NCI-H187 treated with DMSO at 0.1 percent for 48 hours (cell line): ENCODE measurements at places on chromosomes 11 and 22.

GRCh38 chr11:99117603-99118002, 96.9 kb downstream of the CNTN5 start:
- DNase-seq: no peak

DNA sequence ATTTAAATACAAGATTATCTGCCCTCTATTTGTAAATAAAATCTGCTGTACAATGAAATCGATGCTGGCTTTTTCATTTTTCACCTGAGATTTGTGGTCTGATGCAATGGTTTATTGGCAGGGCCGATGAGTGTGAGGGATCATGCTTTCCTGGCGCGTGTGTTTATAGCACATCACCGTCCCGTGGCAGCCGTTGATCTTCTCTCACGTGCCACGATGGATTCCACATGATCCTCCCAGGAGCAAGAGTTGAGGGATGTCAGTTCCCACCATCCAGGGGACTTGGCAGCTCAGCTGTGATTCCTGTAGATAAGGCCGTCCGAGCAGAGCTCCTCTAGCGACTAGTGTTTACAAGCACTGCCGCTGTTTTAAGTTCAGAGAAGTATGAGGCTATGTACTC, 213.7 kb downstream of the TBC1D22A start:
- no peak for DNase-seq

GRCh38 chr22:38698407-38699094, 2.2 kb downstream of the JOSD1 start:
- DNase-seq: no peak

DNA sequence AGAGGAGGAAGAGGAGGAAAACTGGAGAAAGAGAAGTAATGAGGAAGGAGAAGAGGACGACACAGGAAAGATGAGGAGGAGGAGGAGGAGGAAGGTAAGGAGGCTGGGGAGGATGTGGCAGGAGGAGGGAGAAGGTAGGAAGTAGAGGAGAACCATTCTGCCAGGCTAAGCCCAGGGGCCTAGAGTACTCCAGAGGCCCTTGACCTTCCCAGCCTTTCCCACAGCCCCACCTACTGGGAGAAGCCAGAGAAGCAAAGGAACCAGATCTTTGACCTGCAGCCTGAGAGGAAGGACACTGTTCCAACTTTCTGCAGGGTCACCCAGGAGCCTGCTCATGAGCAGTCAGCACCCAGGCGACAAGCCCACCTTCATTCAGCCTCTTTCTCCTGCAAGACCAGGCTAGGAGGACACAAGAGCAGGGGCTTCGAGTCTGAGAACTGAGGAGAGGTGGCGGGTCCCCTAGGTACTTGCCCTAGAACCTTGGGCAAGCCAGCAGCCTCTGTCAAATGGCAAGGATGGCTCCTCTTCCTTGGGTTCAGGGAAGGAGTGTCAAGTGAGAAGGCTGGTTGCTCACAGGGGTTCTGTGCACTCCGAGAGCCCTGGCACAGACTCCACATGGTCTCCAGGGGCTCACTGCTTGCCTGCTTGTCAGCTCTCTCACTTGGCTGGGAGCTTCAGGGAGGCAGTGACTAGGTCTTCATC, 27.9 kb upstream of the OAF start:
- DNase-seq: no peak

DNA sequence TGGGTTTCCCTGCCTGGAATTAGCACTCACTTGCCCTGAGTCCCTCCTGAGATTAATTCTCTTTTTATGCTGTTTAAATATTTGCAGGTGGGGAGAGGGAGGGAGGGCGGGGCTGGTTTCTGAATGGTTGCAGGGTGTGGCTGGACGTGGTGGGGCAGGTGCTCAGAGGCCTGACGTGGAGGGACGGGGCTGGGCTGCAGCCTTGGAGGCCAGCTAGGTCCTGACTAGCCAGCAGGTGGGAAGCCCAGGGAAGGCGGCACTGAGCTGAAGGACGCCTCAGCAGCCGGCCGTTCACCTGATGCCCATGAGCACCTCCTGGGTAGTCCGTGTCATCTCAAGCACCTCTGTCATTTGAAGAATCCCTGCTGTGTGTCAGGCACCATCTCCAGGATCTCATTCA, 21.3 kb downstream of the SGSM1 start:
- DNase-seq: no peak

DNA sequence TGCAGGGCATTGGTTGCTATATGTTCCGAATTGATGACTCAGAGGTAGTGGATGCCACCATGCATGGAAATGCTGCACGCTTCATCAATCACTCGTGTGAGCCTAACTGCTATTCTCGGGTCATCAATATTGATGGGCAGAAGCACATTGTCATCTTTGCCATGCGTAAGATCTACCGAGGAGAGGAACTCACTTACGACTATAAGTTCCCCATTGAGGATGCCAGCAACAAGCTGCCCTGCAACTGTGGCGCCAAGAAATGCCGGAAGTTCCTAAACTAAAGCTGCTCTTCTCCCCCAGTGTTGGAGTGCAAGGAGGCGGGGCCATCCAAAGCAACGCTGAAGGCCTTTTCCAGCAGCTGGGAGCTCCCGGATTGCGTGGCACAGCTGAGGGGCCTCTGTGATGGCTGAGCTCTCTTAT, 5.4 kb upstream of the TTC36 start:
- no peak for DNase-seq

- DNase-seq: no peak
Measured at GRCh38 chr11:66626382-66626781, 10.0 kb downstream of the RBM14 start.

- no peak for DNase-seq
Measured at GRCh38 chr22:44430716-44431115, 67.3 kb downstream of the RTL6 start.

DNA sequence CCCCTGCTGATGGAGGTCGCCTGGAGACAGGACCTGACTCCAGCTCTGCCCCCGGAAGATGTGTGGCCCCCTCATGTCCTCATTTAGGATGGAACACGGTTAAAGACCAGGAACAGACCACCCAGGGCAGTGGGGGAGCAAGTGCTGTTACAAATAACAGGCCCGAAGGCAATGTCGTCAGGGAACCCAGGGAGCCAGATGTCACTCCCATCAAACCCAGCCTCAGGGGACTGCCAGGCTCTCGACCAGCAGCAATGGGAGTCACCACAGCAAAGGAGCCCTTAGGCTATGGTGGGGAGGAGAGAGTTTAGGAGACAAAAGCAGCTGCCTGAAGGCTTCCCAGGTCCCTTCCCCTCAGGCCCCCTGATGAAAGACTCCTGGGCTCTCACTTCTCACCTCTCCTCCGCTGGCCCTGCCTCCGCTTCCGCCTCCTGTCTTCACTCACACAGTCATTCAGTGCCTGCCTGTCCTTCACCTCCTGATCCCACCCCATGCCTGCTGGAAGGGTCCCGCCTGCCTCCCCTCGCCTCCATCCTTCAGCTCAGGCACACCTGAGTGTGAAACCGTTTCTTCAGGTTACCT, 4.4 kb downstream of the RPS19BP1 start:
- DNase-seq: no peak

DNA sequence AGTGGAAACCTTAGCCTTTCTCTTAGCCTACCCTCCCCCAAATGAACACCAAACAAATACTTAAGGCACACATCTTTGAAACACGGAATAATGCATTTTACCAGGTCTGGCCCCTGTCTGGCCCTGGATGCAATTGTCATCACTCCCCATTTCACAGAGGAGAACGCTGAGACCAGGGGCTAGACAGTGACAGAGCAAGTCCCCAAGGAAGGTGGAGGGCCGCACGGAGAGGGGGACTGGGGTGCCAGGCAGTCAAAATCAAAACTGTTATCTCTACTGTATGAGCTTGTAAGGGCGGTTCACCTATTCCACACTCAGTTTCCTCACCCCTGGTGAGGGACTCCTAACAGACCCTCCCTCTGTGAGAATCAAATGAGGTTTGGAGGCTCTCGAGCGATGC, 414.2 kb downstream of the SOX6 start:
- no peak for DNase-seq

- DNase-seq: no peak
Measured at GRCh38 chr11:103109818-103110388, 677 bp downstream of the DYNC2H1 start.

- no peak for DNase-seq
Measured at GRCh38 chr11:8330404-8330803, 66.7 kb upstream of the LMO1 start.

DNA sequence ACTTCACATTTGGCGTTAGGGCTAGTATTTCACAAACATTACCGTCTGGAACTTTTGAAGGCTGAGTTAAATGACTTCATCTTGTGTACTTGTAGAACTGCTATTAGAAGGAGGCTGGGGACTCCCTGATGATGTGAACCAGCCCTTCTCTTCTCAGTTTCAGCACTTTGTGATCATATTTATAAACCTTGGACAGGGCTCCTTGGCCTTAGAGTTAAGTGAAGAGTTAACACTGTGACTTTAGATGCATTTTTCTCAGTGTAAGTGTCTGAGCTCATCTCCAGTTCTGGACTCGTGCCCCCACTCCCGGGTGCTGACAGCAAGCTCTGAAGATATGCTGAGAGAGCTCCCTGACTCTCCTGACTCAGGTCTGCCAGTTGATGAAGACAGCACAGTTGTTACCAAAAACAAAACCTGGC, 8.4 kb downstream of the MIAT start:
- no peak for DNase-seq

- DNase-seq: no peak
Measured at GRCh38 chr22:42844756-42845155, 12.3 kb downstream of the ARFGAP3 start.

GRCh38 chr11:1870326-1870696, 17.4 kb downstream of the LSP1 start:
- DNase-seq: no peak

GRCh38 chr11:71171576-71171975, 80.8 kb downstream of the SHANK2 start:
- no peak for DNase-seq

GRCh38 chr11:66277471-66278362, at the start of gene CNIH2:
CNIH2 (plus strand) TSS chr11:66278175; CDS start chr11:66278457, 282 bp downstream.
- DNase-seq: no peak

- no peak for DNase-seq
Measured at GRCh38 chr11:67657300-67657699, 6.8 kb upstream of the ACY3 start.

GRCh38 chr22:48960980-48961660, 866.6 kb downstream of the BRD1 start:
- no peak for DNase-seq
